ENCODE measurements at places on chromosomes 13 and 19.

DNA sequence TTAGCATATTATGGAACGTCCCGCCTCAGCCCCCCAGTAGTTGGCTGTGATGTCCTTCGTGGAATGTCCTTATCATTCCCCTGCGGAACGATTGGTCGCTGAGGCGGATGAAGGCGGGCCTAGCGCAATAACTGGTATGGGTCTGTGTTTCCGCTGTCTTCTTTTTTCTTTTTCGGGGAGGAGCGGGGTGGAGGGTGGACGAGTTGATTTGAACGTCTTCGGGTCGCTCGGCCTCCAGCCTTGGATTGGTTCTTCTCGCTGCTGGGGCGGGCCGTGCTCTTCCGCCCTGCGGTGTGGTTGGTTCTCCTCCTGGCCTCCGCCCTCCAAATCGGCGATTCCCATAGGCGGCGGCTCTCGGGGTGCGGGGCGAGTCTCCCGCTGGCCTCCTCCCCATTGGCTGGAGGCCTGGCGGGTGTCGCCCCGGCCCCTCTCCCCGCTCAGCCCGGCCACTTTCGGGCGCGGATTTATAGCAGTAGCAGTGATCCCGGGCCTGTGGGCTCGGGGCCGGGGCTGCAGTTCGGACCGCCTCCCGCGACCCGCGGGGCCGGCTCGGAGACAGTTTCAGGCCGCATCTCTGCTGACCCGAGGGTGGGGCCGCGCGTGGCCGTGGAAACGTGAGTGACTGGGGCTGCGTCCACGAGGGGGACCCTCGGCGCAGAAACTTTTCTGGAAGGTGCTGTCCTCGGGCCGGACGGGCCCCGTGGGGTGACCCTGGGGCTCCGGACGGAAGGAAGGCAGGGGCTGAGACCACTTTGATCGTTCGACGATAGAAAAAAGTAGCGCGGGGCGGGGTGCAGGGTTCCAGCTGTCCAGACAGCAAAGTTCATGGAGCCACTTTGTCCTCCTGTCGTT, 2.1 kb downstream of the ING1 start:
- peak; percentile 97 for DNase-seq

DNA sequence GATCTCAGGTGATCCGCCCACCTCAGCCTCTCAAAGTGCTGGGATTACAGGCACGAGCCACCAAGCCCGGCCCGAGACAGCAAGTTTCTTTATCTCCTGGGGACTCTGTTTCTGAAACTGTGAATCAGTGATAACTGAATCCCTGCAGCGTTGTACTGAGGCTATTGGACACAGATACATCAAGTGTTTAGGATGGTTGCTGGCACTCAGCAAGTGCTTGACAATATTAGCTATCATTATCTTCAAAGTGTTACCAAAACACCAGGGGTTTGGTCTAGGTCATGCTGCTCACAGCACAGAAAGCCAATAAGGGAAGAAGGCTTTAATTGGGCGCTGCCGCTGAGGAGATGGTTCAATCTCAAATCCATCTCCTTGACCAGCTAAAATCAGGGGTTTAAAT, 20.5 kb upstream of the PNMA8C start:
- no peak for DNase-seq

GRCh38 chr19:48629297-48629598, 7.9 kb downstream of the DBP start:
- no peak for DNase-seq

DNA sequence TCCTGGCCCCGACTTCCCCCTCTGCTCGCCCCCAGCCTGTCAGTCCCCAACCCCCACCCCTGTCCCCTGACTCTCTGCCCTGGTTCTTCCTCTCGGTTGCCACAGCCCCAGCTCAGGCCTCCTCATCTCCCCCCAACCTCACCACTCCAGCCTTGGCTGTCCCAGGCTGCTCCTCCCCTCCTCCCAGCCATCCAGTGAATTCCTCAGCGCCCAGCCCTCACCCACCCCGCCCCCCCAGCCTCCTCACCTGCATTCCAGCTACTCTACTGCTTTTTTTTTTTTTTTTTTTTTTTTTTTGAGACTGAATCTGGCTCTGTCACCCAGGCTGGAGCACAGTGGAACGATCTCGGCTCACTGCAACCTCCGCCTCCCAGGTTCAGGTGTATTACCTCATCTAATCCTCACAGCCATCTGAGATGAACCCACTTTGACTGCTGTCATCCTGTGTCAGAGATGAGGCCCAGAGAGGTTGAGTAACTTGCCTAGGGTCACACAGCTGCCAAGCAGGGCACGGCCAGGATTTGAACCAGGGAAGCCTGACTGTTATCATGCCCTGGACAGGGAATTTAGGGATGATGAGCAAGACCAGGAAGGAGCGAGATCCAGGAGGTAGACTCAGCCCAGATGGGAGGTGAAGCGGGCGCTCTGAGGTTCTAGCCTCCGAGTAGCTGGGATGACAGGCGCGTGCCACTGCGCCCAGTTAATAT, 2.6 kb downstream of the SULT2B1 start:
- DNase-seq, result no peak

DNA sequence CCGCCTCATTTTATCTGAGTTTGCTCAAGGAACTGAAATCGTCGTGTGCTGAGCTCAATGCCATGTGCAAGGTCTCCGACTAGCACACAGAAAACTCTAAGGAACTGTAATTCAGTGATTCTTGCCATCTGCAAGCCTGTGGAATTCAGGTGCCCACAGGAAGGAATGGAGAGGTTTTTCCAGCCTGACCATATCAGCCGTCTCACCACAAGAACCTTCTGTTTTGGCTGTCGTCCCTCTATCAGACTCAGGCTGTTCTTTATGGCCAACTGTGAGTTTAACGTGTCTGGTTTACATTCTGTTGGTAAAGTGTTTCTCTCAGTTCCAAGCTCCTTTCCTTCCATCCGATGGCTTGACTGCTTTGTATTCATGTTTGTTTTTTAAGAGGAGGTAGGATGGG, 293.5 kb downstream of the SPRY2 start:
- DNase-seq, result no peak

DNA sequence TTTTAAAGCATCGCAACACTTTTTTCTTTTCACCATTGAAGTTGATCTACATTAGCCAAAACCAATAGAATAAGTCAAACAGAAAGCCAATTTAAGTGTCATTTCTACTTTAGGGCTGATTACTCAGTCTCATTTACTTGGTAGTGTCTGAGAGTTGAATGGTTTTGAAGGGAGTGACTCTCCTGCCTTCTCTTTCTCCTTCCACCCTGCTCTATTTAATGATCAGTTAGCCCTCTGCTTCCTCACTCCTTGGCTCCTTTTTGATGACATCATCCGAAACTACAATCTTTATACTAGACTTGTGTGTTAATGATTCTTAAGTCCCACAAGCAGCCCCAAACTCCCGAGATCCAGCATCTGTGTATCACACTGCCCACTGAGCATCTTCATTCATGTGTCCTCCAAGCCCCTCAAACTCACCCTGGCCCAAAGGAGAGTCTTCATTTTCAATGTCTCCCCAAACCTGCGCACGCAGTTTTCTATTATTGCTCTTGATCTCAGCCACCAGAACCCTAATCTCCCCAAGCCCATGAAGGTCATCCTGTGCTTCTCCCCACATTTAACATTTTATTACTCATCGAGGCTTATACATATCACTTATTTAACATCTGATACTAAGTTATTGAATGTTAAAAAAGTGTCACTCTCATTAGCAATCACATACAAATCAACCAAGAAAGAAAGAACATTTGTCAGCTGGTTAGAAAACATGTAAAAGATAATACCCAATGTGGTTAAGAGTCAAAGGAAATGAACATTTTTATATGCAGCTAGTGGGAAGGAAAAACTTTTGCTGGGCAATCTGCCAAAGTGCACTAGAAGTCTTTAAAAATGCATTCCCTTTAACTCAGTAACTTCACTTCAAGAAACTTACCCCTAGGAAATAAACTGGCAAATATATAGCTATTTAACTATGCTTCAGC, 32.2 kb upstream of the ARGLU1 start:
- DNase-seq, result no peak

DNA sequence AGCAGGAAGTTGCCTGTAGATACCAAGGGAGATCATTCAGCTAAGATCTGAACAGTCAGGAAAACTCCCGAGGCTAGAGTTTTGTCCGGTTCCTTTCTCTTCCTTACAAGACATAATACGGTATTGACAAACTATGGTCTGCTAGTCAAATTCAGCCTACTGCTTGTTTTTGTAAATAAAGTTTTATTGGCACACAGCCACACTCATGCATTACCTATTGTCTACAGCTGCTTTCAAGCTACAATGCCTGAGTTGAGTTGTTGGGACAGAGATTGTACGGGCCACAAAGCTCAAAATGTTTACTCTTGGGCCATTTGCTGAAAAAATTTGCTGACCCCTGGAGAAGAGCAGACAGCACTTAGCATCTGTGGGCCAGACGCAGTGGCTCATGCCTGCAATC, 2.5 kb downstream of the SLC1A6 start:
- DNase-seq, result no peak

- no peak for DNase-seq
These were observed 51.3 kb downstream of the MBNL2 start for GRCh38 chr13:97273341-97273831.

DNA sequence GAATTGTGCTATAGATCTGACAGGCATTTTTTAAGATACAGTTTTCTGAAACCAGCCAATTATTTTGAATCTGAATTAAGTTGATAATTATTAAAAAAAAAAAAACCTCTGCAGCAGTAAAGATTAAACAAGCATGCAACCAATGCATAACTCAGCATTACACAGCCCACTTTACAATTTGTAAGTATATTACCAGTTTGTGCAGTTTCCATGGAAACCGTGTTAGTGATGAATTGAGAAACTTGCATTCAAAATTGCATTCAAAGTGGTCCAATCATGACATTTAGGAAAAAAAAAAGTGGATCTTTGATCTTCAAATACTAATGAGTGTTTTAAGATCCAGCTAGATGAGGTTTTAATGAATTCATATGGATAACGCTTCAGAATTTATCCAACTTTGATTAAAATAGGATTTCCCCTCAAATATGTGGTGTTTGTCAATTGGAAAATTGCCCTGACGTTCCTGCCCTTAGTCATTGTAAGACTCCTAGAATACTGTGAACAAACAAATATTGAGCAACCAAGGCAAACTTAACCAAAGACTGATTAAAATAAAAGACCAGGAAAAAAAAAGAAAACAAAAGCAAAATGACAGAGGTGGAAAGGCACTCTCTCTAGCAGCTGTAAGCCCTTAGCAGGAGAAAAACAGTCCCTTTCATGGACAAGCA, 314.8 kb upstream of the MAB21L1 start:
- no peak for DNase-seq

GRCh38 chr19:56301886-56302620, 12.6 kb downstream of the ZSCAN5A start:
- no peak for DNase-seq

GRCh38 chr13:43128504-43128961, 105.1 kb downstream of the DNAJC15 start:
- DNase-seq, result no peak

Measured in stimulated activated naive CD4-positive, alpha-beta T cell treated with Interleukin-2 at 50 U/mL for 16 hours (primary cell).